Omental fat pad (tissue), 4 donors: ENCODE measurements at places on chromosomes 16 and 17.

GRCh38 chr17:81196505-81197408 lies 26.0 kb downstream of the CEP131 start:
- DNase-seq = no peak

DNA sequence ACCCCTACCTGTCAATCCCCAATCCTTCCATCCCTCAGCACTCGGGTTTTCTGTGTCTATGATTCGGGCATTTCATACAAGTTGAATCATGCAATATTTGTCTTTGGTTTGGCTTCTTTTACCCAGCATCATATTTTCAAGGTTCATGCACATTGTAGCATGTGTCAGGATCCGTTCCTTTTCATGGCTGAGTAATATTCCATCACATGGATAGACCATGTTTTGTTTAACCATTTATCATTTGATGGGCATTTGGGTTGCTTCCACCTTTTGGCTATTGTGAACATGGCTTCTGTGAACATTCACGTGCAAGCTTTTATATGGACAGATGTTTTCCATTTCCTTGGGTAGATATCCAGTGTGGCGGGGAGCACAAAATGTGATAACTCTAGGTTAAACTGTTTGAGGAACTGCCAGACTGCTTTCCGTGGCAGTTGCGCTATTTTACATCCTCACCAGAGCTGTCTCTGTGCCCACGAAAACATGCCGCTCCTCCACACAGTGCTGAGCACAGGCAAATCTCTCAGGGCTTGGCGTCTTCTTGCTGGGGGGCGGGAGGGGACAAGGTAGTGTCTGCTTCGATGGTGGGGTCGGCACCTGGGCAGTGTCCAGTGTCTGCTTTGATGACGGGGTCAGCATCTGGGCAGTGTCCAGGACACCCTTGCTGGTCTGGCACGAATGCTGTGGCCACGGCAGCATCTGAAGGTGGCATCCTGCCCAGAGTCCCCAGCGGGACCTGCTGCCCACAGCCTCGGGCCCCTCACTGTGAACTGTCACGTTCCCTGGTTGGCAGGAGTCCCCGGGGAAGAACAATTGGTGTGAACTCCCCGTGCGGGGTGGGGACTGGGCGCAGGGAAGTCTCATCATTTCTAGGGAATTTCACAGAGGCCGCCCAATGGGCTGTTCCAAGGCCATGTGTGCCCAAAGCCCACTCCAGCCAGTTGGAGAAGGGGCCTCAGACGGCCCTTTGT lies 32.4 kb upstream of the JPH3 start:
- no peak for DNase-seq

DNA sequence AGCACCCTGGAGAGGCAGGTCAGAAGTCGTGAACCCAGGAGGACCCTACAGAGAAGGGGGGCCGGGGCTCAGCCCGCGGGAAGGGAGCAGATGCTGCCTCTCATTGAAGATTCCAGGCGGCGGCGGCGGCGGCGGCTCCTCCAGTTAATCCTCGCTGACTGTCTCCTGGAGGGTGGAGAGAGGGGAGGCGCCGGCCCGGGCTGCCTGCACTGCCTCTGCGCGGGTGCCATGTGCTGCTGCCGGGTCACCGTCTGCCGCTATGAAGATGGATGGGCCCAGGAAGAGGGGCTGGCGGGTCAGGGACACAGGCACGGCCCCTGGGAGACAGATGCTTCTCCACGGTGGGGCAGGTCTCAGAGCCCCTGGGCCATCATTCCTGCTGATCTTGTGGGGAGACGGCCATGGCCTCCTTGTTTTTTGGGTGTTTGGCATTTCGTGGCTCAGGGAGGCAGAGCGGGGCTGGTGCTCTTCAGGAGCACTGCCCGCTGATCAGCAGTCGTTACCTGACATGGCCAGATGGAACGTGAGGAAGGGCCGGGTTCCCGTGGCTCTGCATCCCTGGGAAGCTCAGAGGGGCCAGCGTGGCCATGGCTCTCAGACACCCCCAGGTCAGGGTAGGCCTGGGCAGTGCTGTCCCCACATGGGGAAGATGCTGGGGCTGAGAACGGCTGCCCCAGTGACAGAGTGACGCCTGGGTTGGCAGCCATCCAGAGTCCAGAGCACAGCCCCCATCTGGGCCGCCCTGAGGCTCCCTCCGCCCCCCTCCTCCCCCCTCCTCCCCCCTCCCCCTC lies 36.1 kb downstream of the GINS2 start:
- DNase-seq = peak; percentile 39

DNA sequence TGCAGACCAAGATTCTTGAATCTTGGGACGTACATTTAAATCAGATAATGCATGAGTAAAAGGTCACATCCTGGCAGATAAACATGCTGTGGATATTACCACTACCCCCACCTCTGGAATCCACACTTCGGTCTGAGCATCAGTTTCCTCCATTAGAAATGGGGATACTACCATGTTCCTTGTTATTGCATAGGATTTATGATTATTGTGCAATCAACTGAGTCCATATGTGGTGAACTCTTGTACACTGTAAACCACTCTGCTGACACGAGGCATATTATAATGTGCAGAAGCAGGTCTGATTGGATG lies 108.7 kb downstream of the VAT1L start:
- no peak for DNase-seq

GRCh38 chr17:55466671-55467070 lies 44.6 kb downstream of the SMIM36 start:
- DNase-seq = no peak

DNA sequence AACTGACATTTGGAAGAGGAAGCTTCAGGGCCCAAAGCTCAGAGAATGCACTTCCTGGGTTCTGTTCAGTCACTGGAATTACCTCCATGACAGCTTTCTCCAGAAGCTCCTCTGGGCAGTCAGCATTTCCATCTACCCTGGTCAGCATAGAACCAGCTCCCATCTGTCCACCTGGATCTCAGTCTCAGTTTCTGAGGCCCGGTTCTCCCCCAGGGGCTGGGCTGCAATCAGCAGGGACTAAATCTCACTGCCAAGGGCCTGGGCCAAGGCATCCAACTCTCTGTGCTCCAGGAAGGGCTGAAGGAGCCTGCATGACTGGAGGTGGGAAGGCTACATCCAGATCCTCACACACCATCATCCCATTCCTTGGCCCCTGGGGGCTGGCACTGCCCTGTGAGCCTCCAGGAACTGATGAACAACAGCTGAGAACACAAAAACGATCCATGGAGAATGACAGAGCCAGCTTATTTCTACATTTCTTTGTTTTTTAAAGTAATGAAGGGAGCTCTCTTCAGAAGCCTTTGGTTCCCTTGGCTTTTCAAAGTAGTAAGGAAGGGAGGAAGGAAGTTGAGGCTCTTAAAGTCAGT lies 66.3 kb upstream of the MRTFB start:
- no peak for DNase-seq

- no peak for DNase-seq
These were observed 72.2 kb upstream of the CES5A start for GRCh38 chr16:55947366-55947765.

DNA sequence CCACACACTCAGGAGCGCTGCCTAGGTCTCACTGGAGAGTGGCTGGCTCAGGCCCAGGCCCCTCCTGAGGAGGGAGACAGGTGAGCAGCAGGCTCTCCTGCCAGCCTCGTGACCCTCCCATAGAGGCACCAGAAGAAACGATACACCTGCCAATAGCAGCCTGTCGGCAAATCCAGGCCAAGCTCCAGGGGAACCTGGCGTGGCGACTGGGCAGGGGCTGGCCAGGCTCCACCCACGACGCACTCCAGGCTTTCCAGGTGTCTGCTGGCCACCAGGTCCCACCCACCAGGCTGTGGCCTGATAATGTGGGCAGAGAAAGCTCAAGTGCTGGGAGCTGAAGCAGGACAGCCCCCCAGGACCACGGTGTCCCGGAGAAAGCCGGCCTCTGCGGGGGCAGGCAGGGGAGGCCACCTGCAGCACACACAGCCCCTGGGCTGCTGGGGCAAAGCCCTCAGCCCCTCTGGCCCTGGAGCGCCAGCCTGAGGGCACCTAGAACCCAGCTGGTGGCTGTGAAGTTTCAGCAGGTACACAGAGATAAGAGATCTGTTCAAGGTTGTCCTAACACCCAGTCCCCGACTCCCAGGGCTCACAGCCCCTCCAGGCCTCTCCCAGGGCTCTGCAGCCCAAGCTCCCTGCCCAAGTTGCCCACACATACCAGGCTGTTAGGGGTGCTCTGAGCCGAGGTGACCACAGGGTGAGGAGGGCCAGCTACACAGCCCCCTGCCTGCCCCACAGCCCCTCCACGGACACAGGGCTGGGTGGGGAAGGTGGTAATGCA lies 2.4 kb downstream of the PGAP6 start:
- DNase-seq = no peak

DNA sequence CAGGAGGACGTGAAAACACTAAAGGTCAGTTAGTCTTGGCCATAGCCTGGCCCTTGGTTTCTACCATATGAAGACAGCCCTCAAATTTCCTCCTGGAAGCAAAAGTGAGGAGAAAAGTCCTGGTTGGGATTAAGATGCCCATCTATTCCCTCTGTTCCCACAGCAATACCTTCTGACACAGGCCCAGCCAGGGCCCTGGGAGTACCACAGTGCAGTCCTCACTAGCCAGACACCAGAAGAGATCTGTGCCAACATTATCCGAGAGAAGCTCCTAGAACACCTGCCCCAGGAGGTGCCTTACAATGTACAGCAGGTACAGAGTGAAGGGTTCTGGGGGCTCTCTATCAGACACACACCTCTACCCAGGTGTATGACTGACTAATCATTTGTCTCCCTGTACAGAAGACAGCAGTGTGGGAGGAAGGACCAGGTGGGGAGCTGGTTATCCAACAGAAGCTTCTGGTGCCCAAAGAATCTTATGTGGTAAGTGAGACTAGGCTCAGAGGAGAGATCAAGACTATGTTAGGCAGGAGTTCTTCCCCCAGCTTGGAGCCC lies 4.1 kb downstream of the ERAL1 start:
- DNase-seq = no peak

- DNase-seq = no peak
These were observed 25.8 kb downstream of the STAT3 start for GRCh38 chr17:42362245-42362961.

DNA sequence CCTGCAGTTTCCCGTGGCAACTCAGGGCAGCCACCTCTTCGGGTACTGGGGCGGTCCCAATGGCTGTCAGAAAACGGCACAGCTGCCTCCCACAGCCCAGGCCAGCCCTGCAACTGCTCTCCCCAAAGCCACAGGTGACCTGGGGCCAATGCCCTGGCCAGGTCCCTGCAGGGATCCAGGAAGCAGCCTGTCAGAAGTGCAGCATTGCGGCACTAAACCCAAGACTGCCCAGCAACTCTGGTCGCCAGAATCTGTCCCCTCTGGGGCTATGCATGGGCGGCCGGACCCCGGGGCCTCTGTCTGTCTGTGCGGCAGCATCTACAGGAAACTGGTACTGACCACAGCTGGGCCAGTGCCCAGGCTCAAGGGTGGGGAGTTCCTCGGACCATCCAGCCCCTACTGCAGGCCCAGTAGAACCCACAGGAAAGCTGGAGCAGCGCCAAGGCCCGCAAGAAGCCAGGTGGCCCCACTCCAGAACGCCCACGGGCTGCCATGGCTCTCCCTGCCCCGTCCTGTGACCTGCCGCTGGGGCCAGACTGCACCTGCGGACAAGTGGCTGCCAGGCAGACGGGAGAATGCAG lies 5.5 kb downstream of the CYBC1 start:
- no peak for DNase-seq

GRCh38 chr16:85948616-85949265 lies 49.8 kb downstream of the IRF8 start:
- no peak for DNase-seq

- DNase-seq = no peak
These were observed 15.9 kb upstream of the CYB5B start for GRCh38 chr16:69408475-69408874.

DNA sequence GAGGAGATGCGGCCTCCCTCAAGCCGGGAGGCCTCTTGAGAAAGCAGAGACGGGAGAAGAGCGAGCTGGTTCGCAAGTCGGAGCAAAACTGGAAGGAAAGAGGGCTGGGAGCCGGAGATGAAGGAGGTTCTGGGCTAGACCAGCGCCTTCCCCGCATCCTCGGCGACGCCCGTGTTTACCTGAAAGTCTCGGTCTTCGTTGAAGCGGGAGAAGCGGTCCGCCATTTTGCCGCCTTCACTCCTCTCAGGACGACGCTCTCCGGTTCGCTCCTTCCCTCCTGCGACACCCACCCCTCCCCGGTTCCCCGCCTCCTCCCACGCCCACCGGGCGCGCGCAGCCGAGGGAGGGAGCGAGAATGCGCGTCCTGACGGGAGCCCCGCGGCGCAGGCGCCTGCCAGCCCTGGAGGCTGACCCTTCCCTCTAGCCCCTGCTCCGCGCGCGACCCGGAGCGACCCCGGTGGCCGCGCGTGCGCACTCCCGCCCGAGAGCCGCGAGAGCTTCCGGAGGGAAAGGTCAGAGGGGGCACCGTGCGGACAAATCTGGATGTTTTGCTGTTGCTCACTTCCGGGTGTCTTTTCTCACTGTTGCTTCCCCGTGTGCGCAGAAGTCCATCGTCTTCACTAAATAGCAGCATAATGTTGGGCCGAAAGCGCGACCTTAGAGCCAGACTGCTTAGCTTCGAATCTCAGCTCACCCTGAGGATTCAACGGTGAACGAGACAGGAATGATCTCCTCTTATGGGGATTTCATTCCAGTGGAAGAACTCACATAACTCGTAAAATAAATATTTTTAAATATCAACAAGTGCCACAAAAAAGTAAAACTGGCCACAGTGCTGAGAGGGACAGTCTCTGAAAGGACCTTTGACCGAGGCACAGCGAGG lies at the start of gene GPATCH8:
TSS of gene GPATCH8 (minus strand) at position 260 of the 883 bp plus-strand sequence. CDS start at position 224, 36 bp downstream.
- peak; percentile 65 for DNase-seq

DNA sequence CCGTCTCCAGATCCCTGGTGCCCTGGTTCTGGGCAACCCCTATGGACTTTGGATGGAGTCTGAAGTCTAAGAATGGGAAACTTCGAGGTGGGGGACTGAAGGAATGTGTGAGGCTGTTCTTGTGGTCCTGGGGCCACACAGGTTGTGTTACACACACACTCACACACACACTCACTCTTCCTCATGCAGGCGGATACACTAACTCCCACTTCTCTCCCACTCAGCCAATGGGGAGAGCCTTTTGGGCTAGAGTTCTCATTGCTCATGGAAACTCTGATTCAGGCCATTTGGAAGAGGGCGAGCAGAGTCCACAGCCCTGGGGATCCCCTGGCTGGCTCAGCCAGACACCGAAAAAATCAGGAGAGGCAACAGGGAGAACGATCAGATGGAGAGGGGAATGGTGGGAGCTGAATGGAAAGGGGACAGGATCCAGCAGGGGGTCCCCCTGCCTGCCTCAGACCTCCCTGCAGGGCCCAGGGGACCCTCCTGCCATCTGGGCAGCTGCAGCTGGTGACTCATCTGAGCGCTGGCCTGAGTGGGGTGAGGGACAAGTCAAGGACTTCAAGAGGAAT lies 9.1 kb downstream of the IGFBP4 start:
- DNase-seq = no peak

GRCh38 chr16:450785-451512 lies 25.5 kb downstream of the RAB11FIP3 start:
- no peak for DNase-seq

GRCh38 chr17:66942451-66943264 lies 21.8 kb upstream of the CACNG4 start:
- no peak for DNase-seq

- no peak for DNase-seq
These were observed at the start of gene FOXL1 for GRCh38 chr16:86578061-86578599. Gene FOXL1 (plus strand): TSS chr16:86578549. CDS start chr16:86578724, 175 bp downstream.

DNA sequence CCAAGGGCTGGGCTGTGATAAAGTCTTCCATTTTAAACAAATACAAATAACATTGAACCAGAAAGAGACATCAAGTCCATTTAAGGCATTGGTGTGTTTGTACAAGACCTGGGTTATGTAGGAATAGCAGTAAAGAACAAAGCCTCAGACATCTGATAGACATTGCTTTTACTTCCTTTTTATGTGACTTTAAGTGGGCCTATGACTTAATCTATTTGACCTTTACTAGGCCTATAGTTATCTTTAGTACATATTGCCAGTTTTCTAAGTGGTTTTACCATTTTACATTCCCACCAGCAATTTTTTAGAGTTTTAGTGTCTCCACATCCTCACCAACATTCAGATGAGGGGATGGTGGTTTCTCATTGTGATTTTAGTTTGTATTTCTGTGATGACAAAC lies 298.8 kb downstream of the ZFHX3 start:
- no peak for DNase-seq
